Thymus (tissue), 14 donors: ENCODE measurements at places on chromosomes 4 and X. TPM values are rescaled to one million over a fixed set of nuclear protein-coding genes. Genes with fewer than 3 reads are reported as not detected.
A peak's percentile ranks its signal among the peaks of the same experiment; 100 is the strongest.

SUPT20HL2 gene
- not detected for total RNA-seq

DAPP1 gene
- 24.4 TPM for total RNA-seq

SLC25A43 gene
- total RNA-seq = 3.3 TPM

STK26 gene
- 79.0 TPM for total RNA-seq

GYPA gene
- 8.2 TPM for total RNA-seq

PNMA6A gene
- 0.71 TPM for total RNA-seq

ADH1B gene
- 0.76 TPM for total RNA-seq

MAGEC3 gene
- not detected for total RNA-seq

VSIG4 gene
- total RNA-seq = 2.1 TPM

SLC4A4 gene
- 6.8 TPM for total RNA-seq

DCAF8L1 gene
- total RNA-seq = not detected

ANKRD50 gene
- total RNA-seq = 6.2 TPM

DNA sequence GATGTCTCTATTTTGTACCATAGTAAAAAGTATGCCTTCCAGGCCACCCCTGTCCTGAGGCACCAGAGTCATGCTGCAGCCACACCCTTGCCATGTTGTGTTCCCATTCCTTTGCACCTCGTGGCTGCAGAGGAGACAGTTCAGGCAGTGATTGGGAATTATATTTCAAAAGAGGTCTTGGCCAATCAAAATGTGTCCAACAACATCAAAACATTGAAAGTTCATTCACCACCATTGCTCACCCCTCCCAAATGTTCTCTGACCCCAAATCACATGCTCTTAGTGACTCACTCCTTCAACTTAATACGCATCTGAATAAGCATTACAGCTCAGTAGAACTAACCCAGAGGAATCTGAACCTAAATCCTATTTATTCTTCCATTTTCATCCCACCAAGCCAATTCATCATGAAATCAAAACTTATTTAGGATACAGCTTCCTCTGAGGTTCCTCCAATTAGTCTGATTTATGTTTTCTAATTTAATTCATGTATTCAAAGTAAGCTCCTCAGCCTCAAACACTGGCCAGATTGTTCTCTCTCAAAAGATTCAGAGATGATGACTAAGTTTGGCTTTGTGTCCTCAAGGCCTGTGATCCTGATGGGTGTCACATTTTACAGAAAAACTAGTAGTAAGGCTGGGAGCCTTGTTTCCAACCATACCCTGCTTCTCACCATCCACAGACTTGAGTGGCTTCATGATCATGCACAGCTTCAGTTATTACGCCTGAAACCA lies 323.2 kb upstream of the INTU start:
- H3K36me3 ChIP-seq = no peaks in the 10 kb centered on the region
- no peak overlapping the region for H3K27ac ChIP-seq
- no peaks in the 10 kb centered on the region for H3K27me3 ChIP-seq
- no peaks in the 10 kb centered on the region for H3K4me1 ChIP-seq
- no peak for DNase-seq

GRCh38 chrX:45360571-45360970 lies 159.9 kb upstream of the DIPK2B start:
- H3K27ac ChIP-seq = no peak overlapping the region
- DNase-seq = no peak

DNA sequence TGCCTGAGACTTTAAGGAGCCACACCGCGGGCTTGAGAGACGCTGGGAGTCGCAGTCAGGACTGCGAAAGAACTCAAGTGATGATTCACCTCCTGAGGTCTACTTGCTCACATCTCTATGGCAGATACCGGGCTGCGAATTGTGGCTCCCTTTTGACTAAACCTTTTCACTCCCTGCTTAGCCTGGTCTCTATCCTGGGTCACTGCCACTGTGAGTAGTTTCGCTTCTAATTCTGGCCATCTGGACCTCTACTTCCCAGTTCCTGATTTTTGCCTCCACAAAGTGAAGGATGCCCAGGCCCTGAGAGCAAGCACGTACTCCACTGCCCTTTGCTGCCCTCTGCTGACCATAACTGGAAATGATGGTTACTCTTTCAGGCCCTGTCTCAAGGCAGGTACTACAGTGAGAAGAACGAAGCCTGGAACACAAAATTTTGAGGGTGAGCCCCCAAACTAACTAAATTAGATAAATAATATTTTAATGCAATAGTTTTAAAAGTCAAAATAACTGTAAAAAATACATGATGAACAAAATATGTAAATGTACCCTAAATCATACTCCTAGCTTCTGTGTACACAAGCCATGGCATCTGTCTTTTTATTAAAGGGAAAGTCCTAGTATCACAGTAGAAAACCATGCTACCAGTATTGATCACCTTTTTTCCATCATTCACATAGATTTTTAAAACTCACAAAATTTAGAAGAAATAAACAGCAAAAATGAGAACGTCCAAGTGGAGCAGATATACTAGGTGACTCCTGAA lies 16.7 kb downstream of the MAD2L1 start:
- no peak overlapping the region for H3K27ac ChIP-seq
- no peak overlapping the region for H3K4me3 ChIP-seq
- peaks cover 8% of the 10 kb centered on the region for H3K36me3 ChIP-seq
- no peaks in the 10 kb centered on the region for H3K27me3 ChIP-seq
- no peaks in the 10 kb centered on the region for H3K4me1 ChIP-seq

DNA sequence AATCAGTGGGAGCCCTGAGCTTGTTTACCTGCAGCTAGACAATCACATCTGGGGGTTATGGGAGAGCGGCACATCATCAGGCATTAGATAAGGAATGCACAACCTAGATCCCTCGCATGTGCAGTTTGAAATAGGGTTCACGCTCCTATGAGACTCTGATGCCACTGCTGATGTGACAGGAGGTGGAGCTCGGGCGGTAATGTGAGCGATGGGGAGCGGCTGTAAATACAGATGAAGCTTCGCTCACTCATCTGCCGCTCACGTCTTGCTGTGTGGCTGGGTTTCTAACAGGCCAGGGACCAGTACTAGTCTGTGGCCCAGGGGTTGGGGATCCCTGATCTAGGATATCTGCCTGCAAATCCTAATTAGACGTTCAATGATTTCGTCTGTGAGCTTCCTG lies 90.3 kb downstream of the CRMP1 start:
- DNase-seq = no peak
- no peak overlapping the region for H3K4me3 ChIP-seq
- H3K27me3 ChIP-seq = no peaks in the 10 kb centered on the region
- H3K27ac ChIP-seq = no peak overlapping the region

- peaks cover 3% of the 10 kb centered on the region for H3K4me1 ChIP-seq
- no peaks in the 10 kb centered on the region for H3K36me3 ChIP-seq
- no peak for DNase-seq
- H3K4me3 ChIP-seq = no peak overlapping the region
- no peak overlapping the region for H3K27ac ChIP-seq
- peaks cover 13% of the 10 kb centered on the region for H3K27me3 ChIP-seq
Observed at GRCh38 chr4:121758925-121759568, 5.9 kb downstream of the SMIM43 start.

- H3K27ac ChIP-seq = no peak overlapping the region
- no peaks in the 10 kb centered on the region for H3K27me3 ChIP-seq
- no peak for DNase-seq
- H3K4me3 ChIP-seq = no peak overlapping the region
- H3K4me1 ChIP-seq = peaks cover 4% of the 10 kb centered on the region
Observed at GRCh38 chr4:17805580-17806155, 4.9 kb downstream of the DCAF16 start.

- H3K36me3 ChIP-seq = no peaks in the 10 kb centered on the region
- no peak for DNase-seq
- peaks cover 13% of the 10 kb centered on the region for H3K4me1 ChIP-seq
- H3K27me3 ChIP-seq = peaks cover 13% of the 10 kb centered on the region
- H3K27ac ChIP-seq = peak overlapping the region; percentile 98
Observed at GRCh38 chrX:40736170-40736505, 796 bp upstream of the MED14 start.

GRCh38 chr4:52915730-52916300 lies 53.7 kb downstream of the RASL11B start:
- no peak for DNase-seq
- no peaks in the 10 kb centered on the region for H3K27me3 ChIP-seq
- H3K27ac ChIP-seq = no peak overlapping the region
- H3K4me1 ChIP-seq = no peaks in the 10 kb centered on the region

DNA sequence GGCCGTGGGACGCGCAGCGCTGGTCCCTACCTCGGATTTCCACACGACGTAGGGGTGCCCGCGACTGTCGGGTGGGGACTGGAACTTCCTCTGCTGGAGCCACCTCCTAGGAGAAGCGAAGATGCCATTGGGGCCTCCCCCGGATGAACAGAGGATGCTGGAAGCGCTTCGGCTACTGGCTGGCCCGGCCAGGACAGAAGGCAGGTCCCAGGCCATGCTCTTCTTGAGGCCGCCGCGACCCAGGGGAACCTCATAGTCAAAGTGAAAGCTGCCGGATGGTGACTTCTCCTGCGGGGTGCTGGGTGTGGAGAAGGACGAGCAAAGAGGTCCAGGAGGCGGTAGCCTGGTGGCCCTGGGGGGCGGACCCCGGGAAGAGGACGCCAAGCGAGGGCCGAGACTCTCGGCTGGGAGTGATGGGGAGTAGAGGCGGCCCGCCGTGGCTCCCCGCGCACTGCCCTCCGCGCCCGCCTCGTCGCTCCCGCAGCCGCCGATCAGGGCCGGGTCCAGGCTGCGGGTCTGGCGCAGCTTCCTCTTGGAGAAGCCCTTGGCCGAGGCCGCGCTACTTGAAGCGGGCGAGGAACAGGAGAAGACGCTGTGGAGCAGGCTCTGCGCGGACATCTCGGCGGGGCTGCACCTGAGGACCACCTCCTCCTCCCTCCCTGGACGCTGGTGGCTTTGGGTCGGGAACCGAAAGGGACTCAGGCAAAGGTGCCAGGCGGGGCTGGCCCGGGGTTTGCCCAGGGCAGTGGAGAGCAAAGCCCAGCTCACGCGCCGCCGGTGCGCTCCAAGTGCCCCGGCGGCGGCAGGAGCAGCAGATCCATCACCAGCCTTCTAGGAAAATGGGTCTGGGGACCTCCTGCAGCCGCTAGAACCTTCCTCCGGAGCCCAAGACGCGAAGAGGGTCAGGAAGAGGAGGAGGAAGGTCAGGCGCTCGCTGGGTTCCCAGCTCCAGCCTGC lies 1.2 kb downstream of the ARHGAP6 start:
- no peaks in the 10 kb centered on the region for H3K4me1 ChIP-seq
- H3K4me3 ChIP-seq = no peak overlapping the region
- H3K27ac ChIP-seq = no peak overlapping the region
- no peak for DNase-seq

DNA sequence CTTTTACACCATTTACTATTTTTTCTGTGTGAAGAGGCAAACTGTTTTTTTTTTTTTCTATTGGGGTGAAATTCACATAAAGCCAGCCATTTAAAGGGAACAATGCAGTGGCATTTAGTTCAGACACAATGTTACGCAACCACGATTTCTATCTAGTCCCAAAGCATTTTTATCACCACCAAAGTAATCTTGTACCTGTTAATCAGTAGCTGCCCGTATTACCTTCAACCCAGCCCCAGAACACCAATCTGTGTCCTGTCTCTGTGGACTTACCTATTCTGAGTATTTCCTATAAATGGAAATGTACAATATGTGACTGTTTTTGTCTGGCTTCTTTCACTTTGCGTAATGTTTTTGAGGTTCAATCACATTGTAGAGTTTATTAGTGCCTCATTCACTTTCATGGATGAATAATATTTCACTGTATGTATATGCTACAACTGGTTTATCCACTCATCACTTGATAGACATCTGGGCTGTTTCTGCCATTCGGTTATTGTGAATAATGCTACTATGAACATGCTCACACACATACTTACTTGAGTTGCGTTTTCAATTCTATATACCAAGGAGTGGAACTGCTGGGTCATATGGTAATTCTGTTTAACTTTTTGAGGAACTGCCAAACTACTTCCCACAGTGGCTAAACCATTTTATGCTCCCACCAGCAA lies 116.2 kb downstream of the CDS1 start:
- DNase-seq = no peak
- no peak overlapping the region for H3K4me3 ChIP-seq
- no peaks in the 10 kb centered on the region for H3K36me3 ChIP-seq
- H3K4me1 ChIP-seq = no peaks in the 10 kb centered on the region
- no peaks in the 10 kb centered on the region for H3K27me3 ChIP-seq

- no peak for DNase-seq
- H3K27me3 ChIP-seq = no peaks in the 10 kb centered on the region
- no peak overlapping the region for H3K4me3 ChIP-seq
- H3K4me1 ChIP-seq = no peaks in the 10 kb centered on the region
- no peaks in the 10 kb centered on the region for H3K36me3 ChIP-seq
Observed at GRCh38 chrX:105314458-105314857, 94.0 kb upstream of the TEX13A start.

GRCh38 chrX:67604979-67605703 lies 61.3 kb downstream of the AR start:
- no peak overlapping the region for H3K27ac ChIP-seq
- no peak for DNase-seq
- no peaks in the 10 kb centered on the region for H3K4me1 ChIP-seq

DNA sequence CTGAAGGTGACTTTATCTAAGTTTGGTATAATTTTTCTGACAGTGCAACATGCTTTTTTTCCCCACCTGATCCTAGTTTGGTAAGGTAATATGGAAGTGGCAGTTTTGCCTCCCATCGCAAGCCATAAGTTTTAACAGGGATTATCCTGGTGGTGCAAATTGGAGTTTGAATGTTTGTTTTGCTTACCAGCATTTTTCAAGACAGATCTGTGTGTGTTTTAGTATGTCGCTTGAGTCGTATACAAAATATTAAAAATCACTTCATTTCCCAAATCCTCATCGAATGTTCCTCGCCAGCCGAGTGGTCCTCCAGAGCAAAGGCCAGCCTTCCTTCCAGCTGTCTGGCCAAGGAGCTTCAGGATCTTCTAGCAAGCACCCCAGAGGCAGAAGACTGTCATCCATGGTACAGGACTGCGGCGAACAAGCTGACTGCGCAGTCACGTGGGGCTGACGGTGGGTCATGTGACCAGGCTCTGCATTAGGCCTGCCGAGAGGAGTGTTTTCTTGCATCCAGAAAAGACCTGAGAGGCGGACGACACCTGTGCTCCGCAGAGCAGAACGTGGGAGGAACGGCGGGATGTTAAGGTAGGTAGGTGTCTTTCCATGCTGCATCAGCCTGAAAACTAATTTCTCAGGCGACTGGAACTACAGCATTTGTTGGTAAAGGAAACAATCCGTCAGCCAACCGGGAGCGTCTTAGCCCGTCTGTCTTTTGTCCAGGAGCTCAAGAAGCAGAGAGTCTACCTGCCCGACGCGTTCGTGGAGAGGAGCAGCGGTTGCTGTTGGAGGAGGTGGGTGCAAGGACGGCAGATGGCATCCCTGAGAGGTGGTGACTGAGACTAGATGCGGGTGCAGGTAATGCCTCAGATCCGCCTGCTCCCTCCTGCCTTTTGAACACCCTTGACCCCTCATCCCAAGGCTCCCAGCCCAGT lies at the start of gene GPRASP3:
TSS of gene GPRASP3 (plus strand) at position 507 of the 932 bp plus-strand sequence. CDS start 28,253 bp downstream, outside the sequence.
- peaks cover 5% of the 10 kb centered on the region for H3K4me1 ChIP-seq
- peak within 1 kb of the TSS; percentile 58 for H3K4me3 ChIP-seq
- peak; percentile 86 for DNase-seq
- no peaks in the 10 kb centered on the region for H3K36me3 ChIP-seq
